KG1 (cell line): ENCODE measurements at places on chromosomes 16 and 17.

DNA sequence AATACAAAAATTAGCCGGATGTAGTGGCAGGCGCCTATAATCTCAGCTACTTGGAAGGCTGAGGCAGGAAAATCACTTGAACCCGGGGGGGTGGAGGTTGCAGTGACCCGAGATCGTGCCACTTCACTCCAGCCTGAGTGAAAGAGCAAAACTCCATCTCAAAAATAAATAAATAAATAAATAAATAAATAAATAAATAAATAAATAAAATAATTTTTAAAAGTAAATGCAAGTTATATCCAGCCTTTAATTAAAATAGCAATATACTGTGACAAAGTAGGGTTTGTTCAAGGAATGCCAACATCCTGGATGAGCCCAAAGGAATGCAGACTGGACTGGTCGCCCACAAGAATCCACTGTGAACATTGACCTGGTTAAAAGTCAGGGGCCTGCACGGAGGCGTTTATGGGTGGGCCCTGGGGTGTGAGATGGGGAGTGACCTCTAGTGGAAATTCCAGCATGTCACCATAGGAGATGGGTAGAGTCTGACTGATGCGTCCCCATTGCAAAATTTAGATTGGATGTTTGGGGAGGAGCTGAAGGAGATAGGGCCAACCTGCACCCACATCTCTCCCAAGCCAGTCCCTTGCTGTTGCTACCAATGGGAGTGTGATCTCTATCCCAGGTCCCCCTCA is 9.7 kb upstream of the PIK3R5 start:
- DNase-seq: no peak

GRCh38 chr17:59800530-59800942 is 92.2 kb downstream of the TUBD1 start:
- DNase-seq: no peak

GRCh38 chr16:1890708-1891050 is 18.7 kb upstream of the MEIOB start:
- no peak for DNase-seq

- no peak for DNase-seq
These were observed 858 bp upstream of the SMARCE1 start for GRCh38 chr17:40648384-40648968.

DNA sequence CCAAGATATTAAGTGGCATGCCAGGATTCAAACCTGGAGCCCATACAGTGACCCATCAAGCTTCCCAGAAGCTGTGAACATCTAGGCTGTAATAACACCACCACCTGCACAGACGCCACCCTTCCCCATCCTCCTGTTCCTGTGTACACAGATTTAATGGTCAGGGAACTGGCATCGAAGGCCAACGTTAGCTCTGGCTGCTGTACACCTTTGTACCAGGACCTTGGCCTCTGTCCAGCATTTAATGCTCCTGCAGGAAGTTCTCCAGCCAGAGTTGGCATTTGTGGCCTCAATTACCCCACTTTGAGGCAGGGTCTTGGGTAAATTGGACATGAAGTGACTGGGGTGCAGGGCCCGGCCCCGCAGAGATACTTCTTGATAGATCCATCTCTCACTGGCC is 49.3 kb downstream of the SCNN1B start:
- DNase-seq: no peak

GRCh38 chr17:80892900-80893603 is 98.6 kb upstream of the CHMP6 start:
- no peak for DNase-seq

DNA sequence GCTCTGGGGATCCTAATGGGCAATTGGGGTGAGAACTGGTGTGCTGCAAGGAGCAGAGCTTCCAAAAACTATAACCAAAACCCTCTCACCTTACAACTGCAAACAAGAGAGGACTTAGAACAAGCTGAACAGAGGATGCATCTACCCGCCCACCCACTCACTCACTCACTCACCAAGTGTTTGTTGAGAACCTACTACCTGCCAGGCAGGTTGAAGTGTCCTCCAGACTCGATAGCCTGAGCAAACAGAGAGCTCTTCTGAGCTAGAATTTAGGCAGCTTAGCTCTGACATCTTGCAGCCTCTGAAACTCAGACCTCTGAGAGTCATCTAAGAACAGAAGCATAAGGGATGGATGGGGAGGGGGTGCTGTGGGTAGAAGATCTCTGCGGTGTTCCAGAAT is 41.2 kb downstream of the CACNG3 start:
- DNase-seq: no peak

DNA sequence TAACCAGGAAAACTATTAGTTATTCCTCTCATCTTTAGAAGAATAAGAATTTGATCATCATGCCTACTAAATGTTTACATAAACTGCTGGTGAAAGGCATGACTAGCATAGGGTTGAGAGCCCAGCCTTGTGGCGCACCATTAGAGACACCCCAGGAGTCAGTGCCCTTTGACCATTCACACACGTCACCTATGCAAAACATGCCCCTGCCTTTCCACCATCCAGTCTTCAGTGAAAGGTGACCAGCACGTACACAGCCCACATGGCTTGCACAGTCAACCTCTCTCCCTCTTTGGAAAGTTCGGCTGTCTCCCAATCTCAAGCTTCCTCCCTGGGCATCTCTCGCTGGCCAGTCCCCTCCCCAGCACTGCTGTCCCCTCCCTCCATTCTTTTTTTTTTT is 150.3 kb downstream of the ENGASE start:
- DNase-seq: no peak

GRCh38 chr16:48300391-48300856 is 53.1 kb upstream of the ABCC11 start:
- DNase-seq: no peak

- DNase-seq: no peak
These were observed 86.8 kb downstream of the CMIP start for GRCh38 chr16:81531419-81531821.

DNA sequence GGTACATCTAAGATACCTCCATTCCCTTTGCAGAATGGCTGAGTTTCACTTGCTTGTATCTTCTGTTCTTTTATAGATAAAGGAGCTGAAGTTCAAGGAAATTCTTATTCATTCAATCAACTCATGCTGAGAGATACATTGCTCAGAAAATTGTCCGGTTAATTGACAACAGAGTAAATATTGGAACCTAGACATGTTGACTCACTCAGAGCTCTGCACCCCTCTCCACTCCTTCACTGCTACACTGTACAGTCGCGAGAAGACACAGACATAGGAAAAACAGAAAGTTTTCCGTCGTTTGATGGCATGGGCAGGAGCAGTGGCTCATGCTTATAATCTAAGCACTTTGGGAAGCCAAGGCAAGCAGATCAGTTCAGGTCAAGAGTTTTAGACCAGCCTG is 690.5 kb upstream of the SOX9 start:
- no peak for DNase-seq

DNA sequence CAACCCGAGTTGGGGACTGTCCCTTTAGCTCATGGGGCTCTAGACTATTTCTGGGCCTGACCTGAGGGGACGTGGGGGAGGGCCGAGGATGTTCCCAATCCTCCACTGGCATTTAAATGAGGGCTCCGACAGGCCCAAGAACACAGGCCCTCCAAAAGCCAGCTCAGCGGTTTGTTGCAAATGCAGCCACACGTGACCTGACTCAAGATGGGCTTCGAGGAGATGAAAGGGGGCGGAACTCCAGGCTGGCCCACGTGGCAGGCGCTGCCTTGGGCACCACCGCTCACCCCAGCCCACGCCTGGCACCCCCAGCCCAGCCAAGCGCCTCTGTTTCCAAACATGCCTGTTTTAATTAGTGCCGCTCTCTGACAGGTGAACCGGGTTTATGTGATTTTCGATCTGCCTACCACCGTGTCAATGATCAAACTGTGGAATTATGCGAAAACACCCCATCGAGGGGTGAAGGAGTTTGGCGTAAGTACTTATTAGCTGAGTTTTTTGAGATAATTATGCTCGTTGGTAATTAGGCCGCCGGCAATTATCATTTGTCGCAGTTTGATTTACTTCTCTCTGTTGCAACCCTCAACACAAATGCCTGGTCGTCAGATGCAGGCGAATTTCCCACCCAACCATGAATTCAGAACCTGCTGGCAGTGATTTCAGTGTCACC is 226.7 kb downstream of the KATNIP start:
- no peak for DNase-seq
